ENCODE measurements at places on chromosomes 12 and 14. TPM values are rescaled to one million over a fixed set of nuclear protein-coding genes. Genes with fewer than 3 reads are reported as not detected.

The PRH2 gene
- not detected for total RNA-seq

The DCN gene
- not detected for total RNA-seq

The GPRC5D gene
- not detected for total RNA-seq

GRCh38 chr14:23348297-23348655 lies 4.4 kb downstream of the SLC22A17 start:
- no peak for DNase-seq

The KTN1 gene
- total RNA-seq = 251 TPM

DNA sequence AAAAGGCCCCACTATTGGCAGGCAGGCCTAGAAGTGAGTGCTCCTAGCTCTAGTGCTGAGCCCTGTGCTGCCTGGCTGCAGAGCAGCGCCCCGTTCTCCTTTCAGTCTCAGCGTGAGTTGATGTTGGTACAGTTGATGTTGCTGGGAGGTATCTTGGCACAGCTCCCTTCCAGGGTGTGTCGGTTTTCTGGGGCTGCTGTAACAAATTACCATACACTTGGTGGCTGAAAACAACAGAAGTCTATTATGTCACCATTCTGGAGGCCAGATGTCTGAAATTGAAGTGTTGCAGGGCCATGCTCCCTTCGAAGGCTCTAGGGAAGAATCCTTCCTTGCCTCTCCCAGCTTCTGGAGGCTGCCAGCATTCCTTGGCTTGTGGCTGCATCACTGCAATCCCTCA lies 151.4 kb downstream of the TSPAN9 start:
- DNase-seq = no peak

The FOXM1 gene
- 88.6 TPM for total RNA-seq
